Keratinocyte (primary cell): ENCODE measurements at places on chromosomes 6 and 20. TPM values are rescaled to one million over a fixed set of nuclear protein-coding genes. Genes with fewer than 3 reads are reported as not detected.

GRCh38 chr6:97969065-97969464, 686.0 kb upstream of the MMS22L start:
- no peaks in the 10 kb centered on the region for H3K36me3 ChIP-seq
- H3K4me3 ChIP-seq: no peak overlapping the region
- H3K27ac ChIP-seq: no peak overlapping the region

DNA sequence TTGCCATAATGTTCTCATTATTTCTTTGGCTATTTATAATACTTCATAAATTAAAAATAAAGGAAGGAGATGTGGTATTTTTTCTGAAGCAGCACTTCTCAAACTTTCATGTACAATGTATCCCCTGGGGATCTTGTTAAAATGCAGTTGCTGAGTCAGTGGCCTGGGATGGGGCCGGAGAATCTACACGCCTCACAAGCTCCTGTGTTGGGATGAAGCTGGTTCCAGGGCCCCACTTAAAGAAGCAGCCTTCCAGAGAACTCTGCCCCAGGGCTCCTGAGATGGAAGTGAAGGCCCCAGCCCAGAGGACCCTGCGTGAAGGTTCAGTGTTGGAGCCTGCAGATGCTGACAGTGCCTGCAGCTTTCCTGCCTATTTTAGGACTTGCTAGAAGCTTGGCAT, 40.1 kb upstream of the SLC23A2 start:
- no peaks in the 10 kb centered on the region for H3K4me1 ChIP-seq
- no peaks in the 10 kb centered on the region for H3K36me3 ChIP-seq
- no peak overlapping the region for H3K27ac ChIP-seq
- H3K4me3 ChIP-seq: no peak overlapping the region
- no peak for DNase-seq
- H3K27me3 ChIP-seq: no peaks in the 10 kb centered on the region

GRCh38 chr20:52056203-52057062, 135.1 kb downstream of the ZFP64 start:
- peak; percentile 53 for DNase-seq
- H3K27ac ChIP-seq: no peak overlapping the region
- no peaks in the 10 kb centered on the region for H3K27me3 ChIP-seq
- H3K4me3 ChIP-seq: no peak overlapping the region

DNA sequence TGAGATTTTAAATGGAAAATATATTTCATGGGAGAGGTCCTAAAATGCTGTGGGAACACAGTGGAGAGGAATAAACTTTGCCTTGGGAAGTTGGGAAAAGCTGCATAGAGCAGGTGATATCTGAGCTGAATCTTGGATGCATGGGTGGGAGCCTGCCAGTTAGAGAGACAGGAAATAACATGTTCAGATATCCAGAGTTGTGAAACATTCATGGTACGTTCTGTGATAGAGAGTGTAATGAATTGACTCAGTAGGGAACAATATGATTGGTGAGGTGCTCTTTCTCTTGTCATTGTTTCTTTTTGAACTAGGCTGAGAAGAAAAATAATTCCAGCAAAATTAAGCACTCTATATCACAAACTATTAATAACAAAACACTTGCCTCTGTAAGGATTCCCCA, 72.8 kb downstream of the RPS12 start:
- no peak for DNase-seq
- H3K27me3 ChIP-seq: no peaks in the 10 kb centered on the region

- H3K4me1 ChIP-seq: no peaks in the 10 kb centered on the region
- H3K36me3 ChIP-seq: no peaks in the 10 kb centered on the region
- no peak overlapping the region for H3K27ac ChIP-seq
- no peaks in the 10 kb centered on the region for H3K27me3 ChIP-seq
- no peak overlapping the region for H3K4me3 ChIP-seq
These were observed 220.3 kb downstream of the NFATC2 start for GRCh38 chr20:51322164-51322707.

DNA sequence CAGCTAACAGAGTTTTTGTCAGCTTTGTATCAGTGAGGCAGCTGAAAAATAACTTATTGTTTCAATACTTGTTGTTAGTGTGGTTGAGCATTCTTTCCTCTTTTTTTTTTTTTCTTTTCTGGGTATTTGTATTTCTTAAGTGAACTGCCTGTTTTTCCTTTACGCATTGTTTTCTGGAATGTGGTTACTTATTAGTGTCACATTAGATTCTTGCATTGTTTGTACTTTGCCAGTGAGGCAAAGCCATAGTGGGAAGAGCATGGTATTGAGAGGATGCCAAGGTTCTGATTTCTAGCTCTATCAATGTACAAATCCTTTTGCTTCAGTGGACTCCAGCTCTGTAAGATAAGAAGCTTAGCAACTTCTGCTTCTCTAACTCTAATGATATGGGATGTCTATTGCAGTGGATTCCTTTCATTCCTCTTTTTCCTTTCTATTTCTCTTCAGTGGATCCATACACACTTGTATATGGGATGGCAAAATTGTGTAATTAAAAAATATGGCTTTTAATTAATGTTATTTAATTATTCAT, 3.9 kb downstream of the CDKAL1 start:
- H3K36me3 ChIP-seq: peaks cover 12% of the 10 kb centered on the region
- H3K27me3 ChIP-seq: no peaks in the 10 kb centered on the region
- DNase-seq: no peak
- no peak overlapping the region for H3K4me3 ChIP-seq
- peaks cover 34% of the 10 kb centered on the region for H3K4me1 ChIP-seq

DNA sequence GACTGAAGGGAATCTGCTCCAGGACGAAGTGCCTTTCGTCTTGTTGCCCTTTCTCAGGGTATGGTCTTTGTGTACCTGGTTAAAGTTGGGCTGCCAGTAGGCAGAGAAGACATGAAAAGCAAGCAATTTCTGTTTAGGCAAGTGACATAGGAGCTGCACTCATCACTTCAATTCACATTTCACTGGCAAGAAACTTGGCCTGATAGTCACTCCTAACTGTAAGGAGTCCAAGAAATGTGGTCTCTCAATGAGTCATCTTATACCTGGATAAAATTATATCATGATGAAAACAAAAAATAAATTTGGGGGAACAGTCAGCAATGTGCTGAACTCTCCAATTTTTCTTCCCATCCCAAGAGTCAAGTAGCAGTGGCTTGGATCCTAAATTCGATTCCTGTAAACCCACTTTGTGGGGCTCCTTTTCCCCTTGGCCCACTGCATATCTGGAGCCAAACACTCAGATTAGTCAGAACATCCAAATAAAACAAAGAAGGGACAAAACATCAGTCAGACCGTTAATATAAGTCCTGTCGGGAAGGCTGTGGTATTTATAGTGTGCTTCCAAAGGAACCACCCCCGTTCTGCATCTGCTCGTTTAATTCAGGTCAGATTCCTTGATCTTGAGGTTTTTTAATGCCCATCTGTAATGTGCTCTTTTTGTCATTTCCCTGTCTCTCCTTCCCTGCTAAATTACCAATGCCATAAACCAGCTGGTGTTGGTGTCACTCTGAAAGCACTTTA, 5.0 kb upstream of the GABRR1 start:
- H3K4me1 ChIP-seq: no peaks in the 10 kb centered on the region
- no peak overlapping the region for H3K4me3 ChIP-seq
- H3K36me3 ChIP-seq: no peaks in the 10 kb centered on the region

- H3K36me3 ChIP-seq: peaks cover 32% of the 10 kb centered on the region
- H3K4me1 ChIP-seq: peaks cover 26% of the 10 kb centered on the region
- H3K27ac ChIP-seq: no peak overlapping the region
- no peaks in the 10 kb centered on the region for H3K27me3 ChIP-seq
- no peak overlapping the region for H3K4me3 ChIP-seq
These were observed 12.4 kb downstream of the SIRPA start for GRCh38 chr20:1907586-1907985.

DNA sequence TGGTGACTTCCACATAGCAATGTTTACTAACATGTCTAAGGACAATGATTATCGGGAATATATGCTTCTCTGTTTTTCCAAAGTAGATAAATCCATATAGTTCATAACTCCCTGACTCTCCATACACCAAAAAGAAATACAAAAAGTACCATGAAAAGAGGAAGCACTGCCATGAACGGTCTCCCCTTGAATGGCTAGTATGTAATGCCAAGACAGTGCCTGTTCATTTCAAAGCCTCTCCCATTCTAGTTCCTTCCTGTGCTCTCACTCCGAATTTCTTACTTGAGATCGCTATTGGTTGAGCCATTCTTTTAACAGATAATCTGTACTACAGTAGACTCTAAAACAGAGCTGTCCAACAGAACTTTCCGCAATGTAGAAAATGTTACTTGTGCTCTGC, 54.8 kb upstream of the EDN1 start:
- no peak overlapping the region for H3K4me3 ChIP-seq
- no peak overlapping the region for H3K27ac ChIP-seq
- no peaks in the 10 kb centered on the region for H3K27me3 ChIP-seq
- no peak for DNase-seq

DNA sequence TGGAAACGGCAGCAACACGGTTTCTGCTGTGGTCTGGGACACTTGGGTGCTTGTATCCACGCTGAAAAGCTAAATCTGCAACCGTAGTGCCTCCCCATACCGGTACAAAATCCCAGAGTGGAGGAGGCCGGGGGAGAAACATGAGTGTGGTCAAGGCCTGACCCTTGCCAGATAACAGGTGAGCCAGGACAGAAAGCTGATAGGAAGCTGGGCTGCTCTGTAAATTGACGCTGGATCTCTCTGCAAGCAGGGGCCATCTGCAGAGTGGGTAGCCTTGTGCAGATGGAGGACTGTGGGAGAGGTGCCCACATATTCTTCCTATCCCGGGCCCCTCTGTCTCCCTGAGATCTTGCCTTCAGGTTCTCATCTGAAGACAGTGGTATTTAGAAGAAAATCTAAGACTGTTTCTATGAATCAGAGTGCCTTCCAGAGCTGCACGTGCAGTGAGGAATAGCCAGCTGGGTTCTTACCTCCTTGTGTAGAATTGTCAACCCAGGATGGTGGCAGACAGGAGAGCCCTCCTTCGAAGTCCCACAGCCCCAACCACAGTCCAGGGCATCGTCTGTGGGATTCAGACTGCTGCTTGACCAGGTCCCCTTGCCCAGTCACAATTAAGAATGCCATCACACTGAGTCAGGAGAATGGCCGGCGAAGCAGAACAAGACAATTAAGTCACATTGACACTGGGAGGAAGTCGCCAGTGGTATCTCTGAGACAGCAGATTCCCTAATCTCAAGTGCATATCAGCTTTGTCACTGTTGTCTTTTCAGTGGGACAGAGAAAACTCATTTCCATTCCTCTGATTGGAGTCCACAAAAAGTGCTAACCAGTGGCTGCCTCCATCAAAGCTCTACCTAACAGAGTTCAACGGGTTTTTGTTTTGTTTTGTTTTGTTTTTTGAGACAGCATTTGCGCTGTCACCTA, 100.0 kb upstream of the RIPOR2 start:
- DNase-seq: no peak
- H3K36me3 ChIP-seq: no peaks in the 10 kb centered on the region
- H3K4me1 ChIP-seq: no peaks in the 10 kb centered on the region
- no peak overlapping the region for H3K4me3 ChIP-seq
- no peaks in the 10 kb centered on the region for H3K27me3 ChIP-seq

GRCh38 chr6:42378536-42378935, 73.2 kb downstream of the TRERF1 start:
- H3K27ac ChIP-seq: no peak overlapping the region
- no peak overlapping the region for H3K4me3 ChIP-seq
- H3K36me3 ChIP-seq: no peaks in the 10 kb centered on the region

- H3K36me3 ChIP-seq: no peaks in the 10 kb centered on the region
- H3K27me3 ChIP-seq: no peaks in the 10 kb centered on the region
- no peak for DNase-seq
These were observed 13.6 kb upstream of the CHD6 start for GRCh38 chr20:41631826-41632225.

- no peak overlapping the region for H3K4me3 ChIP-seq
- H3K27me3 ChIP-seq: no peaks in the 10 kb centered on the region
- no peaks in the 10 kb centered on the region for H3K36me3 ChIP-seq
- DNase-seq: peak; percentile 35
- H3K4me1 ChIP-seq: peaks cover 18% of the 10 kb centered on the region
These were observed 93.8 kb upstream of the MAP7 start for GRCh38 chr6:136643850-136644596.

DNA sequence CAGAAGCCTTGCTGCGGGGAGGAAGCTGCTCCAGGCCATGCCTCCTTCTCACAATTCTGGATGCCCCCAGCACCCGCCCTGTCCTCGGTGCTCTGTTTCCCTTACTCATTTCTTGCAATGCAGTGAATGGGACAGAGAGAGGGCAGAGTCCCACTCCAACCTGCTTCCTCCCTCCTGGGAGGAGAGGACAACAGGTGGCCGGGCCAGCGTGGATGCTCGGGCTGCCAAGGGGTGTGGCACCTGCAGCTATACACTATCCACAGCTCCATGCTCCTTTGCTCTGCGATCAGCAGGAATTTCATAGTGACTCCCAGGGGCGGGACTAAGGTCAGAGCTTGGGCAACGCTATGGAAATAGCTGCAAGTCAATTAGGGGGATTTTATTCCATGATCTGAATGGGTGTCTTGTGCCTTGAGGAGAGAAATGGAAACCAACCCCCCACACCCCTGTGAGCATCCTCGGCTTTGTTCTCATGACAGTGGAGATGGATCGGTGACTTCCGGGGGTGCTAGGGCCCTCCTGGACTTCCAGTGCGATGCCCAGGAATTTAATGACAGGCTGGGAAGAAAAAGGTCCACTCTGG, 192.5 kb downstream of the MYLK4 start:
- no peak for DNase-seq
- no peak overlapping the region for H3K4me3 ChIP-seq
- no peaks in the 10 kb centered on the region for H3K36me3 ChIP-seq
- H3K27me3 ChIP-seq: no peaks in the 10 kb centered on the region
- H3K27ac ChIP-seq: no peak overlapping the region

GRCh38 chr6:34897130-34897529, 8.1 kb downstream of the ANKS1A start:
- no peaks in the 10 kb centered on the region for H3K27me3 ChIP-seq
- no peak overlapping the region for H3K27ac ChIP-seq
- H3K36me3 ChIP-seq: no peaks in the 10 kb centered on the region
- H3K4me1 ChIP-seq: no peaks in the 10 kb centered on the region

DNA sequence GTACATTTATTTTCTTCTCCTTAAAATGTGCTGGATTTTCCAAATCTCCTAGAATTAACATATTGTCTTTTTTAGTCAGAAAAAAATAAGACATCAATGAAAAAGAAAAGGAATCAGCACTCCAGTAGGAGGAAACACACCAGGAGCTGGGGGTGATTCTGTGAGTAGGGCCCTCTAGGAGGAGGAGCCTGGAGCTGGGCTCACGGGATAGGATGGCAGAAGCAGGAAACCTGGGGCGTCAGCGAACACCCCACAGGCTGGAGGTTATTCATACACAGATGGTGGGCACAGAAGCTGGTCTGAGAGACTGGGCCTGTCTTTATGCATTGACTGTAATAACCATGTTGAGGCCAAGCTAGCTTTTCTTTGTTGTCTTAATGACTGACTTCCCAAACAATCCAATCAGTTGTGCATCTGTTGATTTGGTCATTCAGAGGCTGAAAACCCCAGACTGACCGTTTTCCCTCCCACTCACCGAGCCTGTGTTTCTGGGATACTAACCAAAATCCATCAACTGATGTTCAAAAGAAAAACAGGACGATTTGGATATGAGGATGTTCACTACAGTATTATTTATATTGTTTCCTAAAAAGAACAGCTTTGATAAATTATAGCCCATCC, 53.1 kb downstream of the CPNE5 start:
- peaks cover 24% of the 10 kb centered on the region for H3K27me3 ChIP-seq
- no peak overlapping the region for H3K4me3 ChIP-seq
- H3K4me1 ChIP-seq: peaks cover under 1% of the 10 kb centered on the region
- no peaks in the 10 kb centered on the region for H3K36me3 ChIP-seq
- H3K27ac ChIP-seq: no peak overlapping the region
- no peak for DNase-seq

Gene XKR7
- not detected in 3 replicates for polyA plus RNA-seq

Gene SLC25A27
- 2.7 to 11.5 TPM (median 10.4 TPM) in 3 replicates for polyA plus RNA-seq

Gene E2F1
- 1.3 to 3.4 TPM (median 2.8 TPM) in 3 replicates for polyA plus RNA-seq

Gene RFX6
- not detected in 3 replicates for polyA plus RNA-seq

Gene IRF4
- polyA plus RNA-seq: 0.01 to 0.12 TPM (median 0.10 TPM) in 3 replicates

Gene EEF1A1
- 9,858 to 11,226 TPM (median 10,860 TPM) in 3 replicates for polyA plus RNA-seq

Gene GDAP1L1
- polyA plus RNA-seq: not detected in 3 replicates
